GM23338 (cell line): ENCODE measurements at places on chromosomes 16 and 17. TPM values are rescaled to one million over a fixed set of nuclear protein-coding genes. Genes with fewer than 3 reads are reported as not detected.

The C16orf54 gene
- total RNA-seq, result not detected in 2 replicates

The FBXW10 gene
- 0.07 TPM in 1 of 2 replicates, not detected in the other for total RNA-seq

The FNDC8 gene
- total RNA-seq, result not detected in 2 replicates

The KRT20 gene
- not detected in 2 replicates for total RNA-seq

The ZSCAN10 gene
- 434 and 519 TPM in 2 replicates for total RNA-seq

The MRPL58 gene
- total RNA-seq, result 38.0 and 48.5 TPM in 2 replicates

The FSCN2 gene
- 1.6 TPM in 1 of 2 replicates, not detected in the other for total RNA-seq

The NPIPB8 gene
- total RNA-seq, result 0.14 TPM in 1 of 2 replicates, not detected in the other

The GALR2 gene
- 0.70 and 2.2 TPM in 2 replicates for total RNA-seq

The CDRT15L2 gene
- not detected in 2 replicates for total RNA-seq

The KLHL10 gene
- total RNA-seq, result 0.27 and 0.42 TPM in 2 replicates

The PERCC1 gene
- not detected in 2 replicates for total RNA-seq

The TNFRSF13B gene
- total RNA-seq, result not detected in 2 replicates

The OTOP2 gene
- total RNA-seq, result not detected in 2 replicates

The MAP1LC3B gene
- 35.9 and 42.6 TPM in 2 replicates for total RNA-seq

The ADAM11 gene
- 4.4 and 4.7 TPM in 2 replicates for total RNA-seq

The GPR139 gene
- 1.8 and 2.3 TPM in 2 replicates for total RNA-seq

The HBA2 gene
- total RNA-seq, result 1.9 TPM in 1 of 2 replicates, not detected in the other

The GFOD2 gene
- total RNA-seq, result 27.5 and 34.3 TPM in 2 replicates

The CAVIN1 gene
- total RNA-seq, result 33.3 and 35.7 TPM in 2 replicates

The RMI2 gene
- 98.2 and 120 TPM in 2 replicates for total RNA-seq

The FN3K gene
- total RNA-seq, result 11.0 and 12.9 TPM in 2 replicates
